ENCODE measurements at places on chromosomes 1 and 21.

- DNase-seq, result no peak
Measured at GRCh38 chr1:196466654-196467053, 141.6 kb downstream of the KCNT2 start.

- no peak for DNase-seq
Measured at GRCh38 chr21:32131960-32132359, 146.9 kb downstream of the MIS18A start.

GRCh38 chr1:33436557-33437285 lies 5.8 kb upstream of the PHC2 start:
- no peak for DNase-seq

DNA sequence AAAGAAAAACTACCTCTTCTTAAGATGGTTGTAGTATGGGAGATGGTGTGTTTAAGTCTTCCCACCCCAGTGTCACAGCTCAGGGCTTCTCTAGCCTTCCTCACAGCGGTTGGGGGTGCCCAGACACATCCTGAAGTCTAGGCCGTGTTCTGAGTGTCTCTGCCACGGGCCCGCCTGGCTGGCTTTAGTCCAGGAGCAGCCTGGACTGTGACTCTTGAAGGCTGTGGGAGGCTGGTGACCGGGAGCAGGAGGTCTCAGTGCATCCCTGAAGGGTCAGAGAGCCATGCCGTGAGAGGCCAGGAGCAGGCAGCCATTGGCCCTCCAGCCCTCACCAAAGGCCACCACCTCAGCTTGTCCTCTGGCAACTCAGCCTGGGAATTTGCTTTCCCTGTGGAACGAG lies 4.5 kb downstream of the EPHX1 start:
- no peak for DNase-seq

- no peak for DNase-seq
Measured at GRCh38 chr1:167795810-167796740, 74.3 kb downstream of the MPZL1 start.

DNA sequence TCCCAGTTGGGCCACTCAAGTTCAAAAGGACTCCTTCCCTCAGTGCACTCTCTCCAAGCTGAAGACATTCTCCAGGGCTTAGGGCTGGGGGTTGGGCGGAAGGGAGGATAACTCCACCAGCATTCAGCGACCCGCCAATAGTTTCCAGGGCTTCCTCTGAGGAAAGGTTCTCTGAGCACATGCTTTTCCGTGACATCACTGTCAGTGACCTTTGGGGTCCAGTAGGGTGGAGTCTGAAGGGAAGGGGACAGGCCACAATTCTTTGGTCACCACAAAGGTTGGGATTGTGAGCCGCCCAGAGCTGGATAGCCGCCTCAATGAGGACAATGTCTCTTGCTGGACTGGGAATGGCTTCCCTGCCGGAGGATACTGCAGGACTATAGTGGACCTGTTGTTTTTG lies 22.8 kb upstream of the RXRG start:
- no peak for DNase-seq

DNA sequence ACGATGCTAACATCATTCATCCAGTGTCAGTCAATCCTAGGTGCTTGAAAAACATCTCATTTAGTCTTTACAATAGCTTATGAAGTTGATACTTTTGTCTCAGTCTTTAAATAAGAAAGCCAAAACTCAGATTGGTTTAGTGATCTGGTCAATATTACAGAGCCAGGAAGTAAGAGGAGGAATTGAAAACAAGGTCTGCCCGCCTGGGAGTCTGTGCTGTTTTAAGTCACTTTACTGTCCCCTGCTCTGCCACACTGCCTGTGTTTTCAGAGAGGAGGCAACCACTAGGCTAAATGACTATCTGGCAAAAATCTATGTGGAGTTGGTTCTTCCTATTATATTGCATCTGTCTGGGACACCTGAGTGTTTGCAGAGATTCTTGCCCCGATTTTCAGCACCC lies 62.3 kb downstream of the ST6GALNAC3 start:
- DNase-seq, result no peak

- no peak for DNase-seq
Measured at GRCh38 chr1:69271587-69272125, 296.1 kb upstream of the LRRC7 start.

DNA sequence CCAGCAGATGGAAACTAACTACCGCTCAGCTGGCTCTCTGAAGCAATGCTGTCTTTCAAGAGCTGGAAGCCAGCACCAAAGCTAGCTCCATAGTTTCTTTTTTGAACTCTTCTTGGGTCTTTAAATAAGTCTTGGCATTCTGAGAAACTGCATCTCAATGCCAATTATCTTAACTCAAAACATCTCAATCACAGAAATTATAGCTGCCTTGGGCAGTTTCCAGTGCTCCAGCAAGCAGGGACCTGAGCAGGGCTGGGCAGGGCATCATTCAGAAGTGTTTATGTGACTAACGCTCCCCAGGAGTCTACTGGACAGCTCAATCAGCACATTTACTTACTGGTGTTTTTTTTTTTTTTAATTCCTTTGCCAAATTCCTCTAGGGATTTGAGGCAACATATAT lies 18.3 kb upstream of the PADI4 start:
- DNase-seq, result no peak

- DNase-seq, result no peak
Measured at GRCh38 chr21:32096411-32096810, 182.4 kb downstream of the MIS18A start.

DNA sequence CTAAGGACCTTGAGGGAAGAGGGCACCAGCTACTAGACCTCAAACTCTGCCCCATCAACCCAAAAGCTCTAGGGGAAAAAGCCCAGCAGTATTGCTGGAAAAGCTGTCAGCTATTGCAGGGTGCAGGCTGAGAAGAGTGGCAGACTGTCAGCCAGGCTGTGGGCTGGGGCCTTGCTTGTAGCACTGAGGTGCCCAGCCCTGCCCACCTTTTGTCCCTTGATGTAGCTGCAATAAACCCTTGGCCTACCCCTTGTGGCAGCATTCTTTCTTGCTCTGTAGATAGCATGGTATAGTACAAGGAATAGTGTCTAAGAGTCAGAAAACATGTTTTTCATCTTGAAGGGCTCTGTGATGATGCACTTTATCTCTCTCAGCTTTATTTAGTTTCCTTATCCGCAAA lies 39.4 kb downstream of the CDC14A start:
- no peak for DNase-seq

- no peak for DNase-seq
Measured at GRCh38 chr1:149936170-149936991, at the start of gene MTMR11. TSS of gene MTMR11 (minus strand) at chr1:149936879. CDS start at chr1:149936647, 232 bp downstream.

DNA sequence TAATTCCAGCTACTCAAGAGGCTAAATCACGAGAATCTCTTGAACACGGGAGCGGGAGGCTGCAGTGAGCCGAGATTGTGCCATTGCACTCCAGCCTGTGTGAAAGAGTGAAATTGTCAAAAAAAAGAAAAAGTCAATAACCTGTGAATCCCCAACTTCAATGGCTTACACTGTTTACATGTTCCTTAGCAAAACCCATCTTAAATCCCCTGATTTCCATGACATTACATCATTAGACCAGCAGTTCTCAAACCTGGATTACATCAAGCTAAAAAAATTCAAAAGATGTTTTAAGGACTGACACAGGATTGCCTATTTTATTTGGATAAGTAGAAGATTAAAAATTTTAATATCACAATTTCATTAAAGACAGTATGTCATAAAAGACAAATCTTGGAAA lies 12.4 kb downstream of the GPBP1L1 start:
- DNase-seq, result no peak

- no peak for DNase-seq
Measured at GRCh38 chr1:216532251-216532798, 109.1 kb upstream of the USH2A start.

- no peak for DNase-seq
Measured at GRCh38 chr21:15210235-15210678, 145.5 kb upstream of the NRIP1 start.

DNA sequence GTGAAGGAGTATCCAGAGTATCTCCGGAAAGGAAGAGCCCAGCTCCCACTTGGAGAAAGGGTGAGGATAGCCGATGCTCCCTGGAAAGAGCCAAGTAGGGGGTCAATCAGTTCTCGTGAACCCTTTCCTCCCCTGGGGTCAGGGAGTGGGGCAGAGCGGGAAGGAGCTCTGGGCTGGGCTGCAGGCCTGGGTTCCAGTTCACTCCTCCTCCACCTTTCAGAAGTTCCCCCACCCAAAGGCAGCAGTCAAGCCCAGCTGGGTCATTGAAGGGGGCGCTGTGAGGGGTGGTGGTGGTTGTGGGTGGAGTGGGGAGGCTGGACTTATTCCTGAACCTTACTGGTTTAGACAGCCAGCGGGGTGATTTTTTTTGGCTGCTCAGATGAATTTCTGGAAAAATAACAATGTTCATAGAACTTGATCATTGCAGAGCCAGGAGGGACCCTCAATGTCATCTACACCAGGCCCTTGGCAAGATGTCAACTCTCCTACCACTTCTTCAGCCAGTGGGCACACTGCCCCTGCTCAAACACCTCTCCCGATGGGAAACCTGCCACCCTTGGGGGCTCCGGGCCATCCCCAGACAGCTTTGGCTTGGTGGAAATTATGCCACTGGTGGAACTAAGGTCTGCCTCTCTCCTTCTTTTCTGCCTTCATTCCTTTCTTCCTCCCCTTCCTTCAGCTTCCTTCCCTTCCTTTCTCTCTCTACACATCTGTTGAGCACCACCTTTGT lies 235.8 kb downstream of the TRABD2B start:
- no peak for DNase-seq

- DNase-seq, result no peak
Measured at GRCh38 chr1:27855085-27855484, 17.3 kb upstream of the THEMIS2 start.

- no peak for DNase-seq
Measured at GRCh38 chr1:38701088-38701487, 158.5 kb downstream of the RRAGC start.

DNA sequence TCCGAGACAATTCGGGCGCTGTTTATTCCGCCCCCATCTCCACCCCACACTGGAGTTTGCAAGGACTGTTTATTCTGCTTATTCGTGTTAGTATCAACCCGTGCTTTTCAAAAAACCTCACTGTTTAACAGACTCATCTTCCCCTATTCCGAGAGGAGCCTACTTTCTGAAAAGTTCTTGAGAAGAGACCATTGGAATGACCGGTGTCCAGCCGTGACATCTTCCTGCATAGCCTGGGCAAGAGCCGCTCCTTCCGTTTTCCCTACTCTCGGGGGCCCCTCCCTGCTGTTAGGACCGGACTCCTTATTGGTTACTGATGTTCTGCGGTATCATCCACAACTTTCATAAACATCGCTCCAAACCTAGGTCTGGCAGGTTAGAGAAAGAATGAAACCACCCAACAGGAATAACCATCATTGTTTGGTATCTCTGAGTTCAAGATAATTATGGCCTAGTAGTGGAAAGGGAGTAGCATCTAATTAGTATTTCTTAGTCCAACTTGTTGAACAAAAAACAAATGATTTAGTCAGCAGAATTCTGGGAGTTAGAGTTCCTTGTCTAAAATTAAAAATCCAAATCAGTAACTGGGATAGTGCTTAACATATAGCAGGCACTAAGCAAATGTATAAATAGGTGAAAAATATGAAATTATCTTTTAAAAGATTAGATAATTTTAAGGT lies 837 bp downstream of the STXBP3 start:
- peak; percentile 80 for DNase-seq

- DNase-seq, result no peak
Measured at GRCh38 chr1:86478416-86479156, 9.9 kb downstream of the CLCA1 start.

- no peak for DNase-seq
Measured at GRCh38 chr1:85656948-85657347, 51.3 kb downstream of the ZNHIT6 start.

DNA sequence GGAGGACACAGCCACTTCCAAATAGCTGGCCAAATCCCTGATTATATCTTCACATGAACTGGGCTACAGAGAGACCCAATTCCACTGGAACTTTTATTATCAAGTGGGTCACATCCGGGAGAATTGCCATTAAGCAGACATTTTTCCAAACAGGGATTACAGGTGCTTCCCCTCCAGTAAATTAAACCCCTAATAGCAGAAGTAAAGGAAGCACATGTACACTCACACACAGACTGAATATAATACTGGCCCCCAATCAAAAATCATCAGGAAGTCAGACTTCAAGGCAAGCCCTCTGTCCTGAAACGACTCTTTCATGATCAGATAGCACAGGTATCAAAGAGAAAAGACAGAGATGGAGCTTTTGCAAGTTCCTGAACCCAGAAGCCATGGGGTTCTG lies 118.6 kb upstream of the PPP2R5A start:
- DNase-seq, result peak; percentile 3

GRCh38 chr1:154328318-154329151 lies 3.2 kb downstream of the ATP8B2 start:
- peak; percentile 81 for DNase-seq

GRCh38 chr1:245779797-245780755 lies 625.3 kb downstream of the KIF26B start:
- no peak for DNase-seq

DNA sequence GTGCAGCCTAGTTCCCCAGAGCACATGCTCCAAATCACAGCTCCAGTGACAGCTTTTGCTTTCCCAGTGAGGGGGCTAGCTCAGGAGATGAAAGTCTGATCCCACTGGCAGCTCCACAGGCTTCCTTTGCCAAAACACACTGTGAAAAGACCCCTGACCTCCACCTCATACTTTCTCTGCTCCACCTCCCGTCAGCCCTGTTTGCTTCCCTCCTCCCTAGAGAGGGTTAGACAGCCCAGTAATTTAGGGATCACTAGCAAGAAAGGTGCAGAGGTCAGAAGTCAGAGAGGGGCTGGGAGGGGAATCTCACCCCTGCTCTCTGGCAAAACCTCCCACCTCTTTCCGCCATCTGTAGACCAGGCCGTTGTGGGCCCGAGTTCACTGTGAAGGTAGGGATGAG lies 62.8 kb downstream of the PLXNA2 start:
- no peak for DNase-seq

GRCh38 chr1:83515578-83516154 lies 483.3 kb downstream of the TTLL7 start:
- DNase-seq, result no peak

- DNase-seq, result no peak
Measured at GRCh38 chr1:48003741-48004531, 6.8 kb upstream of the TRABD2B start.

GRCh38 chr1:152501704-152502103 lies 8.9 kb upstream of the LCE5A start:
- DNase-seq, result no peak

Measured in putamen (tissue), 1 donor.